ENCODE measurements at places on chromosomes 4 and X.
A peak's percentile ranks its signal among the peaks of the same experiment; 100 is the strongest.

- peak; percentile 17 for DNase-seq
Measured at GRCh38 chr4:53804719-53805118, 213.4 kb upstream of the LNX1 start.

GRCh38 chr4:136113921-136114320, 1418.4 kb downstream of the PCDH18 start:
- no peak for DNase-seq

GRCh38 chr4:54255881-54256280, 26.8 kb downstream of the PDGFRA start:
- DNase-seq, result no peak

DNA sequence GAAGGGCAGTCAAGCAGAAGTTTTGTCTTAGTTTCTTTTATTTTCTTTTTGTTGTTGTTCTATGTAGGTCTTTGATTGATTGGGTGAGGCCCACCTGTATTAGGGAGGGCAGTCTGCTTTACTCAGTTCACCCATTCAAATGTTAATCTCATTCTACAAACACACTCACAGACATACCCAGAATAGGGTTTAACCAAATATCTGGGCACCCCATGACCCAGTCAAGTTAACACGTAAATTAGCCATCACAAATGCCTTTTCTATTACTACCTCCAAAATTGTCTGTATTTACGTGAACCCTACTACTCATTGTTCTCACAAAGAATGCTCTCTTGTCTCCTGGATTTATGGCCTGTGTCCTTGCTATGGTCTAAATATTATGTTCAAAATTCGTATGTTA, 339.7 kb downstream of the ANK2 start:
- DNase-seq, result no peak

GRCh38 chr4:183284965-183285364, 35.1 kb downstream of the CLDN22 start:
- DNase-seq, result no peak

- no peak for DNase-seq
Measured at GRCh38 chrX:19370061-19370460, 26.3 kb downstream of the PDHA1 start.

- DNase-seq, result no peak
Measured at GRCh38 chrX:45771560-45772340, 571.1 kb upstream of the DIPK2B start.

GRCh38 chrX:40755291-40756249, 20.2 kb upstream of the MED14 start:
- no peak for DNase-seq

DNA sequence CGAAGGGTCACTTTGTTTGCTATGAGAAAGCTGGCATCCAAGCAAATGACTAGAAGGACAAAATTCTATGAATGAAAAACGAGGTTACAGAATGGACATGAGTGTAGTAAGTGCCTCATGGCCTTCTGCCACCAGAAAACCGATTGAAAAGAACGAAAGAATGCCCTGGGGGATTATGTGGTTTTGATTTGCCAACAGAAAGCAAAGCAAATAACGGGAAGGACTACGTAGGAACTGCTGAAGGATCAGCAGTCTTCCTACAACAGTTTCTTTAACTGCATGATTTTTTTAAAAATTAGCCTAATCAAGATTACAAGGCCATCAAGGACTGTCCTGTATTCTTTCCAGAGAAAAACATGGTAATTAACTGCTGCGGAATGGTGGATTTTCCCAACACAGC, 50.6 kb downstream of the NRK start:
- no peak for DNase-seq

DNA sequence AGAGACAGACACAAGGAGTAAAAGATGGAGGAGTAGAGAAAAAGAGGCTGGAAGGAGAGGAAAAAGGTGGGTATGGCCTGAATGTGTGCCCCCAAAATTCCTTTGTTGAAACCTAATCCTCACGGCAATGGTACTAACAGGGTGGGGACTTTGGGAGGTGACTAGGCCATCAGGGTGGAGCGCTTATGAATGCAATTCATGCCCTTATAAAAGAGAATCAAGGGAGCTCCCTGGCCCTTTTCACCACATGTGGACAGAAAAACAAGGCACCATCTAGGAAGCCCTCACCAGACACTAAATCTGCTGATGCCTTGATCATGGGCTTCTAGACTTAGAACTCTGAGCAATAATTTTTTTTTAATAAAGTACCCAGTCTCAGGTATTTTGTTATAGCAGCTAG, 255.1 kb downstream of the NPFFR2 start:
- no peak for DNase-seq

Measured in GM18507 (cell line).